Activated gamma-delta T cell treated with anti-CD3 and anti-CD28 coated beads, Interleukin-2, amount 50 U/mL, for 16 hours (primary cell): ENCODE measurements at places on chromosomes 2 and 18.
A peak's percentile ranks its signal among the peaks of the same experiment; 100 is the strongest.

DNA sequence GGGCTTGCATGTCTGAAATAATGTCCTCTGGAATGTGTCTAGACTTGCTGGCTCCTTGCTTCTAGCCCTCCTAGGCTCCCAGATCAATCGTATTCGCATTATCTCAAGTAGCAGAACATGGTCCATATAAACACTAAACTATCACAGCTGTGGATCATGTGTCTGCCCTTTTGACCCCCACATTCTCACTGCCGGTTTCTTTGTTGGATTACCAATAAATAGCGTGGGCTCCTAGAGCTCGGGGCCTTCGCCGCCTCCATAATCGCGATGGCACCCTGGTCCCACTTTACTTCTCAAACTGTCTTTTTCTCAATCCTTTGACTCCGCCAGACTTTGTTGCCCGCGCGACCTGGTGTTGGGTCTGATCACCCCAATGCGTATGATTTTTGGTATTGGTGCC lies 6.3 kb upstream of the SCYGR8 start:
- DNase-seq: no peak

GRCh38 chr2:205119136-205119535 lies 563.2 kb upstream of the NRP2 start:
- DNase-seq: no peak

DNA sequence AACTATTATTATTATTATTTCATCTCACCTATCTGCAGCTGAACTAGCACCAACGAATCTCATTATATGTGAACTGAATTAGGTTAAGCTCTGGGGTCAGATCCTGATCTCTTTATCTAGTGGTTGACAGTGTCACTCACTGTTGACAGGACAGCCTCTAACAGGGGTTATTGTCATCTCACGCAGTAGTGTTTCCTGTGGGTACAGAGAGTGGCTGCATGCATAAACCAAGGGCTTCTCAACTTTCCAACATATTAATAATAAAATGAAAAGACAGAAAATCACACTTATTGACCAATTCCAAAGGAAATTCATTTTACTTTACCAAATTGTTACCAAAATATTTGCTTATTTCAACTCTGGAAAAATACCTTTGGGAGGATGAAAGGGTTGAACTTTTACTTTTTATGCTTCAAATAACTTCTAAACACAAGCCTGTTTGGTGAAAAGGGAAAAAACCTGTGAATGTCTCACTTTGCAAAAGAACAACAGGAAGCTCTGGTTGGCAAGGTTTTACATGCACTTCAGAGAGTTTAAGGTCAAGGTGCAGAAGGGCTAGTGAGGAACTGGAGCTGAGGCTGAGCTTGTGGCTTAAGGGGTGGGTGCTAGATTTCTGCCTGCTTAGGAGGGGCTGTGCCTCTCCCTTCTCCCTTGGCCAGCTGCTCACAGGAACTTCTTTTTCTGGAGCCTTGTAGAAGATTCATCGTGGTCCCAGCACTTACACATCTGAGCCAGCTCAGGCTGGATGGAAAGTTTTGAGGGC lies 72.6 kb downstream of the CTAGE1 start:
- peak; percentile 24 for DNase-seq

DNA sequence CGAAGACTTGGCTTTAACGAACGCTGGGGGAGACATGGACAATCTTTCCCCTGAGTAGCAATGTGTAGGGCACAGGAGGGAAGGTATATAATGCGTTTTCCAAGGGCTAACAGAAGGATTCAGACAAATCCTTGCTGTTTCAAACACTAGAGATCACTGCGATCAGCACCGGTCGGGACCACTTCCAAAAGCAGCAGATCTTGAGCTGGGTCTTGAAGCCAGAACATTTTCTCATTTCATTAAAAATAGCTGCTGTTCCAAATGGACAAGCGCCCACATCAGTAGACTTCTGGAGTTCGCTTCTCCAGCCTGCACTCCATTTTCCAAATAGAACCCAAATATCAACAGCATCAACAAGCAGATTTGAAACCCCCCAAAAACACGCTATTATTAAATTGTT lies 65.1 kb upstream of the MAPRE2 start:
- DNase-seq: no peak

DNA sequence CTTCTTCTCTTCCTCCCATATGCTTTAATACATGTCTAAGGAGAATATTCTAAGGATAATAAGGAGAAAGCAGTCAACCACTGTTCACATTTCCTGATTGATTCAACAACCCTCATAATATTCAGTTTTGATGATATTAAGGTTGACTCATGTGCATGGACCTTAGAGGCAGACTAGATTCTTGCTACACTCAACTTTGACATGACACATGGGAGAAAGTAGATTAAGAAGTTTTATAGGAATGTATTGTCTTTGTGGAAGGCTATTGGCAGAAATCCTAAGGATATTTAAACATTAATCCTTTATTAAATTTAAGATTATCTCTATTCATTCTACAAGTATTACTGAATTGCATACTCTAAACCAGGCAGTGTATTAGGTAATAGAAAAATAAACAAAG lies 309.1 kb upstream of the CYRIA start:
- no peak for DNase-seq

DNA sequence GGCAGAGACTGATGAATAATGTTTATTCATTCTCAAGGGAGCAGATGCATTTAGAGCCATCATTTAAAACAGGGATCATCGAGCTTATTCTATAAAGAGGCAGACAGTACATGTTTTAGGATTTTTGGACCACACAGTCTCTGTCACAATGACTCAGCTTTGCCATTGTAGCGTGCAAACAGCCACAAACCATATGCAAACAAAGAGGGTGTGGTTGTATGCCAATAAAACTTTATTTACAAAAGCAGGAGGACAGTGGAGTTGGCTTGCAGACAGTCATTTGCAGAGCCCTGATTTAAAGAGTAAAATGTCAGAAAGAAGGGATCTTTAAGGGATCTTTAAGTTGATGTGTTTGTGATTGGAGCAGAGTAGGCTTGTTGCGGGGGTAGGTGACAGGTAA lies 51.5 kb downstream of the SMIM21 start:
- no peak for DNase-seq

GRCh38 chr2:165868211-165868610 lies 74.2 kb upstream of the GALNT3 start:
- DNase-seq: no peak

- no peak for DNase-seq
Observed at GRCh38 chr2:114089636-114090319, 199.9 kb downstream of the ACTR3 start.

GRCh38 chr18:49723648-49724180 lies 89.6 kb downstream of the ACAA2 start:
- no peak for DNase-seq

DNA sequence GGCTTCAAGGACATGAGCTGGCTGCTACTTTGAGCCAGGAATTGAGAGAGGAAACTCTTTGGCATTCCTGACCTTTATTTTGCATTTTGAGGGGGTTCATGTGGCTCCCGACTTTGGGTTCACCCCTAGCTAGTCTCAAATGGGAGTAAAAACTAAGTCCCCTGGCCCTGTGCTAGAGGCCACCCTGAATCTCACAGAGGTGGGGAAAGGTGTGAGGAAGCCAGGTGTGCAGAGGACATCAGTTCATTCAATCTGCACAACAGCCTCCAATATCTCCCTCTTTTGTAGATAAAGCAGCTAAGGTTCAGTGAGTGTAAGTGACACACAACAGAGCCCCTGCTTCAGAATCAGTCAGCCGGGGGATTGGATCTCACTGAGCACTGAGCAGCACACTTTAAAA lies 325.7 kb downstream of the DCDC2C start:
- DNase-seq: no peak

GRCh38 chr18:37483221-37483971 lies 82.2 kb downstream of the CELF4 start:
- no peak for DNase-seq

DNA sequence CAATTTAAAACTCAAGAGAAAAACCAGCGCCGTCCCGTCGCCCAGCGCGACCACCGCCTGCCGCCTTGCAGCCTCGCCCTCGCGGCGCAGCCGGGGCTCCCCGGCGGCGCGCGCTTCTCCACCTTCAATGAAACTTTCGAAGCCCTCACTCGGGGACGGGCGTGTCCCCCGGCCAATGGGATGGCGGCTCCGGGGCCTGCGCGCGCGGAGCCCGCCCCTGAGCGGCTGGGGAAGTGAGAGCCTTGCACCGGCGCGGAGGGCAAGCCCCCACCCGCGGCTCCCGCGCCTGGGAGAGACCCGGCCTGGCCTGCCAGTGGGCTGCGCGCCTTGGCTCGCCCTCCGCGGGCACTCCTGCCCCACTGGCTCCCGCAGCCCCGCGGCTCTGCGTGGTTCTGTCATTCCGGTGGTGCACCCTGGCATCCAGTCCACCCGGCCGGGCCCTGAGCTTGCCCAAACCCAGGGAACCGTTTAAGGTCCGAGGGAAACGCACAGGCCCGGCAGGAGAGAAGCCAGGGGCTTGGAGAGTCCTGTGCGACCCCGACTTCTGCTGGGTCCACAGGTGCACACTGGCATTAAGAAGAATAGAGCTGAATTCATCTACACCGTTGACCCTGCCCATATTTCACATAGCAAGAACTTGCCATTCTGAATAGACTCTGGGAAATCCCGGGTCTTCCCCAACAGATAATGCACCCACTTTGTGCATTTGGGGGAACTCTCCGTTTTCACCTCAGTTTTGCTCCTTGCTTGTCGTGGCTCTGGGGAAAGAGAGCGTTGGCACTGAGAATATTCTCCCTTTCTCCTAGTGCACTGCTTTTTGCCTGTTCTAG lies at the start of gene PIEZO2:
TSS of gene PIEZO2 (minus strand) at position 129 of the 830 bp plus-strand sequence. CDS start 981 bp downstream, outside the sequence.
- no peak for DNase-seq

DNA sequence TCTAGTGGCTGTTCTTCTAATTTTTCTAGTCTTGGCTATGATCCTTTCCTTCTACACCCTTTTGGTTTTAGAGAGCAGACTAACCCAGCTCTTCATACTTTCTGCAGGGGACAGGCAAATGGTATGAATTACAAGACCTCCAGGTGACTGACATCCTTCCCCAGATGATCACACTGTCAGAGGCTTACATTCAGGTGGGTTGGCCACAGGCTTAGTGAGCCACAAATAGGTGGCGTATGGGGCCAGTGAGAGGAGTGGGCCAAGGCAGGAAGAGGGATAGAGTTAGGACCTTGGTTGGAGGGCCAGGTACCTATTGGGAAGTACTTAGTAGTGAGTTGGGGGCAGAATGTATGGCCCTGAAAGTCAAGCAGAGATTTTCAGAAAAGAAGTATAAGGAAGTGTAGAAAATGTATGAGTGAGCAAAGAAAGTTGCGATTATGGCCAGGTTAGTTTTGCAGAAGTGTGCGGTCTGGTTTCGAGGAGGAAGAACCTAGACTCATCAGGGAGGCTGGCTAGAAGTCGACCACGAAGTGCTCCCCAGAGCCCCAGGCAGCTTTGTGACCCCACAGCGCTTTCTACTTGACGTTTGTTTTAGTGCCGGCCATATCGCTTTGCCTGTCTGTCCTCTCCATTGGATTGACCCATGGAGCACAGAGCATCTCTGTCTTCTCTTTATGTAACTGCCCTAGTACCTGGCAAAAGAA lies 20.0 kb downstream of the SFTPB start:
- DNase-seq: no peak

- no peak for DNase-seq
Observed at GRCh38 chr2:128623776-128624761, 305.4 kb upstream of the HS6ST1 start.

DNA sequence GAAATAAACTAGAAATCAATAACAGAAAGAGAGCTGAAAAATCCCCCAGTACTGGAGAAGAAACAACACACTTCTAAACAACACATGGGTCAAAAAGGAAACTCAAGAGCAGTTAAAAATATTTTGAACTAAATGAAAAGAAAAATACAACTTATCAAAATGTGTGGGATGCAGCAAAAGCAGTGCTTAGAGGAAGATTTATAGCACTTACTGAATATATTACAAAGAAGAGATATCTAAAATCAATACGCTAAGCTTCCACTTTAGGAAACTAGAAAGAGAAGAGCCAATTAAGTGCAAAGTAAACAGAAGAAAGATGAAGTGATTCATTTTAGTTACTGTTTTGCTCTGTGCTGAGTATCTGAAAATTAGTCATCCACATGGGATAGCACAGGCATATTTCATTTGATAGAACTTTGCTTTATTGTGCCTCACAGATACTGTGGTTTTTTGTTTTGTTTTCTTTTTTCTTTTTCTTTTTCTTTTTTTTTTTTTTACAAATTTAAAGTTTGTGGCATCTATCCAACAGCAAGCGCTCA lies 17.0 kb downstream of the TGFA start:
- no peak for DNase-seq
